M059J (cell line): ENCODE measurements at places on chromosomes 7 and 10.

DNA sequence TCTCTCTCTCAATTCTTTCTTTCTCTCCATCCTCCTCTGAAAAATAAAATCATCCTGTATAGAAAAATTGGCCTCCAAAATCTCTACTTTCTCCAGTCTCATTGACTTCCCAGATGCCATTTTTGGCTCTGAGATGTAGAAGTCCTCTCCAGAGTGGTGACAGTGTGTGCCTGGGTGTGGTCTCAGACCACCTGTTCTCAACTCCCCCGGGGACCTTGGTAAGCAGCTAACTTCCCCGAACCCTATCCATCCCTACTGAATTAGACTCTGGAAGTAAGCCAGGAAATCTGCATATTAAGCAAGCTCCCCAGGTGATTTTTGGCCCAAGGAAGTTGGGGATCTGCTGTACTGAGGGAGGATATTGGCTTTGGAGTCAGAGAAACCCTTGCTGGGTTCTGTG, 120.5 kb downstream of the WDR11 start:
- DNase-seq: no peak

DNA sequence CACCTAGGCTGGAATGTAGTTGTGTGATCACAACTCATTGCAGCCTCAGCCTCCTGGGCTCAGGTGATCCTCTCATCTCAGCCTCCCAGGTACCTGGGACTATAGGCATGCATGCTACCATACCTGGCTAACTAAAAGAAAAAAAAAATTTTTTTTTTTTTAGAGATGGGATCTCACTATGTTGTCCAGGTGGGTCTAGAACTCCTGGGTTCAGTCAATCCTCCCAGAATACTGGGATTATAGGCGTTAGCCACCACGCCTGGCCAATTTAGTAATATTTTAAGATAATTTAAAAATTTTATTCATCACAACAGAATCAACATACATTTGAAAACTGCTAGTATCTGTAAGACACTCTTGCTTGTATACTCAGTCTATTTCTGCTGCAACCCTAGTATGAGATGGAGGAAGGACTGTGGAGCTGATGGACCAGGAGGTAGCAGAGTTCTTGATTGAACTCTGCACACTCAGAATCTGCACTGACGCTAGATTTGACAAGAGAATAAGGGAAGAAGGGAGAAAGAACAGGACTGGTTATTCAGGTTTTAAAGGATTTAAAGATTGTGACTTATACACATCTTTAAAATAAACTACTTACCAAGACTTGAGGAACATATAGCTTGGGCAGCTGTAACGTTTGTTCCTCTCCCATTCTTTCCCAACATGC, 57.6 kb downstream of the VCL start:
- DNase-seq: no peak

DNA sequence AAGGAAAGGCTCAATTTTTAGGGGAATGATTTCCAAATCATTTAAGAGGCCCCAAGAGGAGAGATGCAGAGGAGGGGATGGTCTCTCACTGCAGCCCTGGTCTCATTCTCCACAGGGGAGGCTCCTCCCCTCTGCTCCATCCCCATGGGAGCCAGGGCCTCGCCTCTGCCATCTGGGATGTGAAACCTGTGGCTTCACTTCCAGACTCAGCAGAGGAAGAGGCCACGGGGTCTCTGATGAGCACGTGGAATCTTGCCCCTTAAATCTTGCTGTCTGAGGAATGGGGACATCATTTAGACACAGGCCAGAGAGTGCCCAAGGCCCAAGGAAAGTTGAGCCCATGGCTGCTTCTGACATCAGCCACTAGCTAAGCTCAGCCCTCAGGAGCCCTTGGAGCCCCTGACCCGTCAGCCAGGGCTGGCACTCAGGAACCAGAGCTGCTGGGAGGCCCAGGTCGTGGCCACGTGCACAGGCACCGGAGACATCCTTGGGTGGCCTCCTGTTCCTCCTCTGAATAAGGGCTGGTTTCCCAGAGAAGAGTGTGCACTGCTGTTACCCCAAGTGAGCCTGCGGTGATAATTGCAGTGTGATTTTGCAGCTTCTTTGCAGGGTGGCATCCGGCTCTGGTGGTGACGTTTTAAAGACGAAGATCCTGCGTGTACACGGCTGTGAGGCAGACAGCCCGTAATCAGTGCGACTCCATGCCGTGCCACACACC, 50.5 kb downstream of the VIPR2 start:
- no peak for DNase-seq

- no peak for DNase-seq
Measured at GRCh38 chr10:65827359-65827758, 1098.5 kb upstream of the LRRTM3 start.

DNA sequence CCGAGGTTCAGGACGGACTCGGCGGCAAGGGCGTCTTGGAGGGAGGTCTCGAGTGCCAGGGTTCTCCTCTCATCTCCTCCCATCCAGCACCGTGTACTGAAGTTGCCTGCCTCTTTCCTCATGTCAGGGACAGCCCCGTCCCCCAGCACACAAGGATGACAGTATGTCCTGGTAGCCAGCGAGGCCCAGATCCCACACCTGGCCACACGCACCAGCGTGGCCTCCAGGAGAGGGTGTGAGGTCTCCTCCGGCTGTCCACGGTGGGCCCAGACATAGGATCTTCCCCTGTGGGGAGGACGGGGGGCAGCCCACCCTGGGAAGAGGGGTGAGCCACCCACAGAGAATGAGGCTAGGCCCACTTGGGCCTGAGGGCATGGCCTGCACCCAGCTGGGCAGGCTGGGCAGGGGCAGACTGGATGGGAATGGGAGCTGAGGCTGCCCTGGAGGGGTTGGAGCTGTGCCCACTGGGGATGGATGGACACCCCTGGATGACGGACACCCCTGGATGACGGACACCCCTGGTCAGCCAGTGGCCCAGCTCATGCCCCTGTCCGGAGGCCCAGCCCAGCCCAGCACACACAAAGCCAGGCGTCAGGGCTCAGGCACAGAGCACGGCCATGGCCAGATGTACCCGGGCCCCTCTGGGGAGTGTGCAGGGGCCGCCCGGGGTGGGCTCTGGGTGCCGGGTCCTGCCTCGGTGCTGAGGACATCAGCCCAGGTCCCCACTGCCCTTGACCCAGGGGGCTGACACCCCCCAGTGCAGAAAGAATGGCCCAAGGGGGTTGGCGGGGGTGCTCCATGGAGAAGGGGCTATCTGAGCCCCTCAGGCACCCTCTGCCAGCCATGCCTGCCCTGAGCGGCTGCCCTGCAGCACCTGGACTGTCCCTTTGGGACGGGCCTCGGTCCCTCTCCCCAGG, 30.9 kb upstream of the CFAP46 start:
- no peak for DNase-seq

- DNase-seq: no peak
Measured at GRCh38 chr7:147894271-147894670, 696.3 kb upstream of the C7orf33 start.

GRCh38 chr10:98077223-98077622, 46.8 kb upstream of the CRTAC1 start:
- no peak for DNase-seq

- peak; percentile 33 for DNase-seq
Measured at GRCh38 chr10:97821308-97822038, 28.2 kb upstream of the GOLGA7B start.

- DNase-seq: peak; percentile 48
Measured at GRCh38 chr10:43204943-43205671, 61.8 kb downstream of the RASGEF1A start.

- no peak for DNase-seq
Measured at GRCh38 chr10:71265201-71265575, 52.8 kb downstream of the UNC5B start.

DNA sequence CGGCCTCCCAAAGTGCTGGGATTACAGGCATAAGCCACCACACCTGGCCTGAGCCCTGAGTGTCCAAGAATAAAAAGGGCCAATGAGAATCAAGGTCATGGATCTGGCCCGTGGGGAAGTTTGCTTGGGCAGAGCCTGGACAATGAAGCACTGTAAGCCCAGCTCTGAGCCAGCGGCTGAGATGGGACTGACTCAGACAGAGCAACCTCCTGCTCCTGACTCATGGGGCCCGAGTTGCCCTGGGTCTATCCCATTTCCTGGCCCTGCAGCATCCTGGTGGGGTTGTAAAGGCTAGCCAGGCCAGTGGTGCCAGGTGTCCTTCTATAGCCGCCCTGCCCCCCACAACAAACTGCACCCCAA, 5.2 kb upstream of the MYH16 start:
- DNase-seq: peak; percentile 92

- peak; percentile 38 for DNase-seq
Measured at GRCh38 chr10:114399576-114399975, 4.7 kb downstream of the AFAP1L2 start.

- DNase-seq: peak; percentile 23
Measured at GRCh38 chr10:102342458-102342857, 53.0 kb upstream of the NFKB2 start.

DNA sequence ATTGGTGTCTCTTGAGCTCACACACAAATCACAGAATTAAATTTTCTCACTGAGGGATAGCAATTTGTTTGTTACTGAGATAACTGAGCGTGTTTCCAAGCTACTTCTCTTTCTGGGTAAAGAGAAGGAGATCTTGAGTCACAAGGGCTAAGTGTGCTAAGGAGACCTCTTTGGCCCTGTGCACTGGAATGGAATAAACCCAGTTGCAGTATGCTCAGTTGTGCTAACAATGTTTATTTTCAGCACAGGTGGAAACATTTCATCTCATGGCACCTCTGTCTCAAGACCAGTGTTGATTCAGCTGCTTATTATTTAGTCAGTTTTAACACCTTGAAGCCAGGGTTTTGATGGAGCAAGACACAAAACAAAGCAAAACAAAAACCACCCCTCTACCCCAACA, 22.5 kb upstream of the UBE2H start:
- no peak for DNase-seq

GRCh38 chr7:21923658-21924057, 22.0 kb downstream of the CDCA7L start:
- DNase-seq: peak; percentile 40

GRCh38 chr10:76459016-76459730, 1027.7 kb downstream of the LRMDA start:
- no peak for DNase-seq

DNA sequence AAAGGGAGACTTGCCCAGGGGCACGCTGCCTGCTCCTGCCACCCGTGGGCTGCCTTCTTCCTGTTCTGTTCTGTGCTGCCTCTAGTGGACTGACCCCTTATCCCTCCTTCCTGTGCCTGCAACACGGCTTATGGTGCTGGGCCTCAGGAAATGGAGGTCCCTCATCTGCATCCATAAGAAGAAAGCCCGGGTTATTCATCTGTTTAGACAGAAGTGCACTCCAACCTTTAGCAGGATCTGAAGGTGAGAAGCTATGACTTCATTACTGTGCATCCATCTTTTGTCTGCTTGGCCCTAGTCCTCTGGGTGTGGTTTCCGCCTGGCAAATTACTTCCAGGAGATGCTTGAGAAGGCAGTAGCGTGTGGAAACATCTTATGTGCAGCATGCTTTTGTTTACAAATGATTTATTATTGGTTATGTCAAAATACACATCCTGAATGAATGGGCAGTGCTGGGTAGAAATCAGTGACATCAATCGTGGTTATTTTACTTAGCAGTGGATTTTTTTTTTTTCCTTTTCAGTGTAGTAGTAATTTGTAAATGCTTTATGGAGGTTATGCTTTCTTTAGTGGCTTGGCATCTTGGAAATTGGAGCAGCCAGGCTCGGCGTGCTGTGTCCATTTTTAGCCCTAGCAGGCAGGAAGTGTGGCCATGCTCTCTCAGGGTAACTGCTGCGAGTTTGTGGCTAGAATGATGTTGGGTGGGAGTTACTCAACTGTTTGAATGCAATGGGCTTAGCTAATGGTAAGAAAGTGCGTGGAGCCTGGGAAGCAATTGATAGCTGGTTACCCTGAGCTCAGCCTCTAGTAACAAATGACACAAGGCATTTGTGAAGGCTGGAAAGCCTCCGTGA, 12.7 kb downstream of the PTPRE start:
- DNase-seq: peak; percentile 82

DNA sequence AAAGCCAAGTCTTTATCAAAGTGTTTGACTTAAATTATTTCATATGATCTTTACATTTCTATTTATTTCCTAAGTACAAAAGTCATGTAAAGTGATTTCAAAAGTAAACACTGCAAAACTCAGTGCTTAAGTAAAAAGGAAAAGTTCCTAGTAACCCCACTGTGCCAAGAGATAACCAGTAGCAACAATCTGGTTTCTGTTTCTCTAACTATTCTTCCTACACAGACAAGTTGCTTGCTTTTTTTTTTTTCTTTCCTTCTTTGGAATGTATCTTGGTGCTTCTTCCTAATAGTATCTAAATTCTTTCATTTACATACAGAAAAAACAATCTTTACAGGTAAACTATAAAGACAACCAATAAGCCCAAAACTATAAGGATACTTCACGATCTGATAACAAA, 3.1 kb downstream of the JCAD start:
- DNase-seq: no peak

- DNase-seq: no peak
Measured at GRCh38 chr10:101151395-101151794, 20.3 kb downstream of the TLX1 start.

DNA sequence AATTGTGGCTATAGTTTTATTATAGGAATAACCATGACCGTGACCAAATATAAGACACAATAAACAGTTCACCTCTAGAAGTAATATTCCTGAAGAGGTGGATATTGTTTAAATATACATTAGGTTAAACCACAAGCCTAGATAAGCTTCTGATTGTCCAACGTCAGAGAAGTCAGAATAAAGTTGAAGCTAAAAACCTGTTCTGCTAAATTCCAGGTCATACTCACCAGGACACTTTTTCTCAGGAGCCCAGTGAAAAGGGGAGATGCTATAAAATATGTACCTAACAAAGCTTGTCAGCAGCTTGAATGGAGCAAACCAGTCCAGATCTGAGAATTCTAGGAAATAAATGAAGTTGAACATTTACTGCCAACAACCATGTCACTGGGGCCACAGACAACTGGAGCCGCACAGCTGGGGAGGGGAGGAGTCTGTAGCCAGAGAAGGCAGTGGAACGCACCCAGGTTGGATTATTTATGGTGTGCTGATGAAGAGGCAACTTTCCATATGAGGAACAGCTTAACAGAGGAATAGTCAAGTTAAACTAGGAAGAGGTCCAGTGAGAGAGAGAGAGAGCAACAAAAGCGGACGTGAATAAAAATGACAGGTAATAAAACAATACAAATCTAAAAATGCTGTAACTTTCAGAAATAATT, 191.1 kb downstream of the ZNF438 start:
- DNase-seq: no peak

- DNase-seq: peak; percentile 87
Measured at GRCh38 chr10:74238031-74238431, 87.0 kb downstream of the ADK start.

DNA sequence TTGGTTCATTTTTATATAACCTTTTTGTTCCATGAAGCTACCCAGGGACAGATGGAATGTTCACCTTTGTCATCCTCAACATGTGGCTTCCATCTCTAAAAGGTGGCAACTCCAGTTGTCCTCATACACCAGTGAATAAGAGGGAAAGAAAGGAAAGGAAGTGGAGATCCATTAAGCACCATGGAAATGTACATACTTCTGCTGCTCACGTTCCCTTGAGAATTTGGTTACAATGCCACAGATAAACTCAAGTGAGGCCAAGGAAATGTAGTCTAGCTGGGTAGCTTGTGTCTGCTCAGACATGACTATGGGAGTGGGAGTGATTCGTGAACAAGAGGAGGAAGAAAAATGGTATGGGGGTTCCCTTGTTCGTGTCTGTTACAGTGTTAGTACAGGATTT, 237.1 kb upstream of the FAM3C start:
- DNase-seq: no peak
